ENCODE measurements at places on chromosomes 3 and 15. TPM values are rescaled to one million over a fixed set of nuclear protein-coding genes. Genes with fewer than 3 reads are reported as not detected.

The OR5H6 gene
- not detected for total RNA-seq

- no peak overlapping the region for H3K4me3 ChIP-seq
- no peak for DNase-seq
- H3K27ac ChIP-seq: no peak overlapping the region
- H3K4me1 ChIP-seq: peaks cover 36% of the 10 kb centered on the region
Observed at GRCh38 chr3:111548756-111549155, 6.8 kb downstream of the CD96 start.

DNA sequence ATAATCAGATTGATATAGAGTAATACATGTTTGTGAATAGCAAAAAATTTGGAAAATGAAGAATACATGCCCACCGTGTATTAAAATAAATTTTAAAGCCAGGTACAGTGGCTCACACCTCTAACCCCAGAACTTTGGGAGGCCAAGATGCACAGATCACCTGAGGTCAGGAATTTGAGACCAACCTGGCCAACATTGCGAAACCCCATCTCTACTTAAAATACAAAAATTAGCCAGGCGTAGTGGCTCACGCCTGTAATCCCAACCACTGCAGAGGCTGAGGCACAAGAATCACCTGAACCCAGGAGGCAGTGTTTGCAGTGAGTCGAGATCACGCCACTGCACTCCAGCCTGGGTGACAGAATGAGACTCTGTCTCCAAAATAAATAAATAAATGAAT, 266.3 kb downstream of the SI start:
- no peaks in the 10 kb centered on the region for H3K36me3 ChIP-seq
- DNase-seq: no peak
- no peak overlapping the region for H3K4me3 ChIP-seq
- H3K27ac ChIP-seq: no peak overlapping the region

The BOC gene
- total RNA-seq: not detected

The PLS1 gene
- 4.2 TPM for total RNA-seq

Measured in activated CD8-positive, alpha-beta memory T cell treated with anti-CD3 and anti-CD28 coated beads, Interleukin-2, amount 10 ng/mL, durations not matched to agents 7 days and 5 days (primary cell).